GM12878 (cell line): ENCODE measurements at places on chromosomes 2 and 18. TPM values are rescaled to one million over a fixed set of nuclear protein-coding genes. Genes with fewer than 3 reads are reported as not detected.

- H3K36me3 ChIP-seq: no peaks in the 10 kb centered on the region
- no peak overlapping the region for H3K4me3 ChIP-seq
These were observed 52.2 kb downstream of the NRP2 start for GRCh38 chr2:205734436-205735037.

KCNK3 gene
- total RNA-seq: 0.11 and 0.13 TPM in 2 replicates

CGREF1 gene
- total RNA-seq: 0.11 TPM in 1 of 2 replicates, not detected in the other

DNA sequence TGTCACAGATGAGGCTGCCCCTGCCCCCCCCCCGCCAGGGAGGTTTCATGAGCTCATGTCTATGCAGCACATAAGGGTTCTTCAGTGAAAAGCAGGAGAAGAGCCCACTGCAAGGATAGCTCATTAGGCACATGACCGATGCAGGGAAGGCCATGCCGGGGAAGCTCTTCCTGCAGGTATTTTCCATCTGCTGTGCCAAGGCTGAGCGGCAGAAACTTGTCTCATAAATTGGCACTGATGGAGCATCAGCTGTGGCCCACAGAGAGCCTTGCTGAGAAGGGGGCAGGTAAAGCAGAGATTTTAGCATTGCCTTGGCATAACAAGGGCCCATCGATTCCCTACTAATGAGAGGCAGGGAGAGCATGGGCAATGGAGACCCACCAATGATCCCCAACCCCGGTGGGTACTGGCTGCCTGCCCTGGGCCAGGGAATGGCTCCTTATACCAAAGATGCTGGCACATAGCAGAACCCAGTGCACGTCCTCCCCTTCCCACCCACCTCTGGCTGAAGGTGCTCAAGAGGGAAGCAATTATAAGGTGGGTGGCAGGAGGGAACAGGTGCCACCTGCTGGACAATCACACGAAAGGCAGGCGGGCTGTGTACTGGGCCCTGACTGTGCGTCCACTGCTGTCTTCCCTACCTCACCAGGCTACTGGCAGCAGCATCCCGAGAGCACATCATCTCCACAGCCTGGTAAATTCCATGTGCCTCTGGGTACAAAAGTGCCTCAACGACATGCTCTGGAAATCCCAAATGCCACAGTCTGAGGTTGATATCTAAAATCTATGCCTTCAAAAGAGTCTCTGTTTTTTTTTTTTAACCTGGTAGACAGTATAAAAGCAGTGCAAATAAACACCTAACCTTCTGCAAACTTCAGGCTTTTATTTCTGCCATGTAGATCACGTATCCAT, 41.4 kb downstream of the STEAP3 start:
- H3K27ac ChIP-seq: no peak overlapping the region
- DNase-seq: peak; percentile 7
- no peak overlapping the region for H3K4me3 ChIP-seq
- no peaks in the 10 kb centered on the region for H3K4me1 ChIP-seq

DNA sequence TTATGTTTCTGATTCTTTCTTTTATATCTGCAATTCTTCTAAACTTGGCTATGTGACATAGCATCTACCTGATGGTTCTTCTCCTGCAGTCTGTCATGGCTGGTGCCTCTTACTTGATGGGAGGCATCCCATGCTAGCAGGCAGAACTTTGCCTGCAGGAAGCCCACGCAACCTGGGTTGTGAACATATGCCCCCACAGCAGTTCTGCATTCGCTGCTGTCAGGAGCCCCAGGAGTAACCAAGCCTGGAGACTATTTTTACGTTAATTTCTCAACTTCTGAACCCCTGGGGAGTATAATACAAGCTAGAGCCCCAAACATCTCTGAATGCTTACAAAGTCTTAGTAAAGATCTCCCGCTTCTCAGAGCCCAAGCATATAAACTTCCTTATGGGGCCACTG, 12.1 kb downstream of the FAM168B start:
- no peaks in the 10 kb centered on the region for H3K27me3 ChIP-seq
- H3K4me1 ChIP-seq: no peaks in the 10 kb centered on the region

HDAC4 gene
- 15.7 and 17.7 TPM in 2 replicates for total RNA-seq

FBXO11 gene
- 30.6 and 31.6 TPM in 2 replicates for total RNA-seq

GRCh38 chr2:13917958-13918357, 714.6 kb upstream of the LRATD1 start:
- no peaks in the 10 kb centered on the region for H3K36me3 ChIP-seq
- H3K27ac ChIP-seq: no peak overlapping the region
- H3K27me3 ChIP-seq: no peaks in the 10 kb centered on the region
- no peaks in the 10 kb centered on the region for H3K4me1 ChIP-seq
- DNase-seq: no peak

GPR45 gene
- not detected in 2 replicates for total RNA-seq

MYCN gene
- total RNA-seq: not detected in 2 replicates

GRCh38 chr2:149586898-149587219, 716 bp downstream of the MMADHC start:
- no peak for DNase-seq
- H3K4me3 ChIP-seq: peak overlapping the region; percentile 97
- H3K36me3 ChIP-seq: no peaks in the 10 kb centered on the region; the same call in 1 of the 2 replicates

- DNase-seq: no peak
- no peak overlapping the region for H3K4me3 ChIP-seq
- no peaks in the 10 kb centered on the region for H3K27me3 ChIP-seq
- H3K4me1 ChIP-seq: no peaks in the 10 kb centered on the region
These were observed 1.1 kb downstream of the GREB1 start for GRCh38 chr2:11534746-11535484.

RASGRP3 gene
- total RNA-seq: 61.7 and 64.5 TPM in 2 replicates

DNA sequence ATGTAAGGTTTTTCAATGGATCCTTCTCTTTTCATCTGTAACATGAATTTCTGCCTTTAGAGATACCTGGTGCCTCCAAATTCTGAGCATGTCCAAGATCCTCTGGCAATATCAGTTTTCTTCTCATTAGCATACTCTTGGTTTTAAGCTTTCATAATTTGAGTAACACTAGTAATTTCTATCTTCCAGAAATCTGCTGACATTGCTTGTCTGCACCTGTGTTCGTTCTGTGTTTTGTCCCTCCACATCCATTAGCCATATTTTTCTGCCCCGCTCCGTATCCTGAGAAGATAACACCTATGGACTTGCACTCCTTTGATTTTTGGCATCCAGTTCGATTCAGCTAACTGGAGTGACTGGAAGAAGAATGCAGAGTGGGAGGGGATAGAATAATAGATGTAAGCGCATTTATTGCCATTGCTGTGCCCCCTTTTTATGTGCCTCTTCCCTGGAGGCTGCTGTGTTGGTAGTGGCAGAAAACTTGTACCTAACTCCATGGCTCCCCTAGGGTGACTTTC, 32.3 kb upstream of the ITSN2 start:
- H3K4me3 ChIP-seq: no peak overlapping the region
- no peaks in the 10 kb centered on the region for H3K27me3 ChIP-seq
- H3K27ac ChIP-seq: no peak overlapping the region
- H3K36me3 ChIP-seq: no peaks in the 10 kb centered on the region

GORASP2 gene
- total RNA-seq: 94.8 and 94.9 TPM in 2 replicates

ZNF521 gene
- 0.05 TPM in 1 of 2 replicates, not detected in the other for total RNA-seq

- H3K27me3 ChIP-seq: no peaks in the 10 kb centered on the region
- DNase-seq: no peak
- H3K36me3 ChIP-seq: no peaks in the 10 kb centered on the region
- H3K4me1 ChIP-seq: no peaks in the 10 kb centered on the region
- H3K4me3 ChIP-seq: no peak overlapping the region
These were observed 92.1 kb downstream of the AOX1 start for GRCh38 chr2:200677721-200678532.

- H3K27ac ChIP-seq: no peak overlapping the region
- no peak for DNase-seq
These were observed 91.0 kb upstream of the KCNH7 start for GRCh38 chr2:162929571-162929970.

GRCh38 chr2:139917690-139918384, 1137.6 kb upstream of the NXPH2 start:
- H3K27ac ChIP-seq: no peak overlapping the region
- H3K4me1 ChIP-seq: no peaks in the 10 kb centered on the region
- no peaks in the 10 kb centered on the region for H3K36me3 ChIP-seq
- no peaks in the 10 kb centered on the region for H3K27me3 ChIP-seq

RESP18 gene
- total RNA-seq: not detected in 2 replicates

GRCh38 chr2:219783359-219783975, 156.0 kb downstream of the SLC4A3 start:
- H3K36me3 ChIP-seq: no peaks in the 10 kb centered on the region
- DNase-seq: no peak
- no peak overlapping the region for H3K27ac ChIP-seq
- H3K4me3 ChIP-seq: no peak overlapping the region
- no peaks in the 10 kb centered on the region for H3K4me1 ChIP-seq

- no peak overlapping the region; the same call in 1 of the 2 replicates for H3K27ac ChIP-seq
- peaks cover 34% of the 10 kb centered on the region for H3K4me1 ChIP-seq
- DNase-seq: no peak
- H3K4me3 ChIP-seq: no peak overlapping the region
- H3K27me3 ChIP-seq: no peaks in the 10 kb centered on the region
These were observed 81.8 kb upstream of the SERTAD2 start for GRCh38 chr2:64735504-64735903.

ARHGEF33 gene
- 0.08 TPM in 1 of 2 replicates, not detected in the other for total RNA-seq

GRCh38 chr18:45635893-45636509, 20.7 kb downstream of the SLC14A2 start:
- no peaks in the 10 kb centered on the region for H3K36me3 ChIP-seq
- H3K27me3 ChIP-seq: peaks cover 2% of the 10 kb centered on the region; the same call in 1 of the 2 replicates
- no peaks in the 10 kb centered on the region for H3K4me1 ChIP-seq
- H3K27ac ChIP-seq: no peak overlapping the region
- DNase-seq: no peak
- H3K4me3 ChIP-seq: no peak overlapping the region

GRCh38 chr2:101762451-101763171, 65.1 kb downstream of the MAP4K4 start:
- no peaks in the 10 kb centered on the region for H3K36me3 ChIP-seq
- no peak overlapping the region for H3K4me3 ChIP-seq
- DNase-seq: no peak
- no peak overlapping the region for H3K27ac ChIP-seq
- H3K4me1 ChIP-seq: peaks cover 6% of the 10 kb centered on the region

- H3K27ac ChIP-seq: no peak overlapping the region
- no peaks in the 10 kb centered on the region for H3K36me3 ChIP-seq
- no peak overlapping the region for H3K4me3 ChIP-seq
- DNase-seq: no peak
- 0 out of 2 replicates have a peak, but pooled peaks cover 4% of the 10 kb centered on the region for H3K27me3 ChIP-seq
These were observed 108.4 kb upstream of the PNPT1 start for GRCh38 chr2:55802067-55802466.

DNA sequence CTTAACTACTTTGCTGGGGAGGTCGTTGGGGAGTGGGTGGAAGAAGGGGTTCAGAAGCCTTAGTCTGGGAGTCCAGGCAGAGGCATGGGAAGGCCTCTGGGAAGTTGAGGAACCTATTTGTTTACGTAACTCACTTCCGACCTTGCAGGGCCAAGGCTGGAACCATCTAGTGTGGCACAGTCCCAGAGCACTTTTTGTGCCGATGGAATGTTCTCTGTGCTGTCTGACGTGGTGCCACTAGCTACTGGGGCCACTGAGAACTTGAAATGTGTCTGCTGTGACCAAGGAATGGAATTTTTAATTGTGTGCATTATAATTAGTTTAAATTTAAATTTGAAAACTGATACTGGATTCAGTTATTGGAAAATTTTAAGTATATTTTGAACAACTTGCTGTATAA, 139.7 kb downstream of the FAM161A start:
- no peak for DNase-seq
- H3K36me3 ChIP-seq: no peaks in the 10 kb centered on the region

DNA sequence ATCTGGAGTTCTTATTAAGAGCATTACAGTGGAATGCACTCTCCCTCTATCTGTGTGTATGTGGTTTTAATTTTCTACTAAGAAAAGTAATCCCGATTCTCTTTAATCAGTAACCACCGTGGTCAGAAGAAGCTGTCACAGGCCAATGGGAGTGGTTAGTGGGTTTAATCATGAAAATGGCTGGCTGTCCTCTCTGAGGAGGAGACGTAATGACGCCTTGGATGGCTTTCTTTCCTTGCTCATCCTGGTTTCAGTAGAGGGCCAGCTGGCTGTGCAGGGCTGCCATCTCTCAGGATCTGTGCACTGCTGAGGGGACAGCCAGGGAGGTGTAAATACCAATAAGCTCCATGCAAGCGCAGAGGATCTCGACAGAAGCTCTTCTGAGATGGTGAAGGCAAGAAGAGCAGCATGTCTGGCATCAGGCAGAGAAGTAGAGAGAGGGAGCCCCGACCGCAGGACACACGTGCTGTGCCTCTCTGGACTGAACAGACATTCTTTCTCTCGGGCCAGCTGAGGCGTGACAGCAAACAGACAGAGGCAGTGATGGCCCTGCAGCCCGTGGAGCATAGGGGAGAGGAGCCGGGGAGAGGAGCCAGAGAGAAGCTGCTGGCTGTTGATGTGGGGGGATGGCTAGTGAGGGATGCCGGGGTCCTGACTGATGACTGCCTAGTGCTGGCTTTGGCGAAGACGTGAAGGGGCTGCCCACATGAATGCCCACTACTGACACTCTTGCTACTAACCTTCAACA, 65.1 kb upstream of the DAPL1 start:
- no peak overlapping the region for H3K27ac ChIP-seq
- H3K4me3 ChIP-seq: no peak overlapping the region
- no peaks in the 10 kb centered on the region for H3K27me3 ChIP-seq
- no peaks in the 10 kb centered on the region for H3K36me3 ChIP-seq
- no peaks in the 10 kb centered on the region for H3K4me1 ChIP-seq
- no peak for DNase-seq

- no peak for DNase-seq
- no peaks in the 10 kb centered on the region for H3K4me1 ChIP-seq
- no peaks in the 10 kb centered on the region; the same call in none of the 2 replicates for H3K27me3 ChIP-seq
These were observed 14.2 kb upstream of the RTTN start for GRCh38 chr18:70219688-70220087.

NCKAP5 gene
- total RNA-seq: 0.35 and 0.44 TPM in 2 replicates

LYPD6 gene
- total RNA-seq: not detected in 2 replicates

- no peak for DNase-seq
- peak overlapping the region; percentile 87 for H3K27ac ChIP-seq
- peak overlapping the region; percentile 91 for H3K4me3 ChIP-seq
- no peaks in the 10 kb centered on the region for H3K27me3 ChIP-seq
- H3K4me1 ChIP-seq: no peaks in the 10 kb centered on the region
These were observed 815 bp downstream of the CEBPZ start for GRCh38 chr2:37230581-37230980.

DNA sequence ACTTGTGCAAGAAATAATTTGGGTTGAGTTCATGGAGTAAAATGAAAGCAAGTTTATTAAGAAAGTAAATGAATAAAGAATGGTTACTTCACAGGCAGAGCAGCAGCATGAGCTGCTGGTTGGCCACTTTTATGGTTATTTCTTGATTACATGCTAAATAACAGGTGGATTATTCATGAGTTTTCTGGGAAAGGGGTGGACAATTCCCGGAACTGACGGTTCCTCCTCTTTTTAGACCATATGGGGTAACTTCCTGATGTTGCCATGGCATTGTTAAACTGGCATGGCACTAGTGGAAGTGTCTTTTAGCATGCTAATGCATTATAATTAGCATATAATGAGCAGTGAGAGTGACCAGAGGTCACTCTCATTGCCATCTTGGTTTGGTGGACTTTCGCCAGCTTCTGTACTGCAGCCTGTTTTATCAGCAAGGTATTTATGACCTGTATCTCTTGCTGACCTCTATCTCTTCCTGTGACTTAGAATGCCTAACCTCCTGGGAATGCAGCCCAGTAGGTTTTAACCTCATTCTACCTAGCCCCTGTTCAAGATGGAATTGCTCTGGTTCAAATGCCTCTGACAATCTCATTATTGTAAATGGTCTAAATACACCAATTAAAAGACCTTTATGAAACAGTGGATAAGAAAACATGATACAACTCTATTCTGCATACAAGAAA, 114.1 kb upstream of the FIGN start:
- H3K36me3 ChIP-seq: no peaks in the 10 kb centered on the region
- no peak overlapping the region for H3K4me3 ChIP-seq
- no peak for DNase-seq

GRCh38 chr18:37332628-37333420, 232.8 kb downstream of the CELF4 start:
- H3K4me1 ChIP-seq: no peaks in the 10 kb centered on the region
- no peaks in the 10 kb centered on the region for H3K36me3 ChIP-seq
- no peaks in the 10 kb centered on the region; the same call in 1 of the 2 replicates for H3K27me3 ChIP-seq
- H3K27ac ChIP-seq: no peak overlapping the region
